IPS DF 6.9 (cell line): ENCODE measurements at places on chromosomes 6 and 20.

GRCh38 chr6:105781248-105781647 lies 304.9 kb upstream of the PRDM1 start:
- H3K4me3 ChIP-seq: no peak overlapping the region
- H3K27me3 ChIP-seq: no peaks in the 10 kb centered on the region
- no peak for DNase-seq
- no peaks in the 10 kb centered on the region; the same call in 1 of the 2 replicates for H3K4me1 ChIP-seq
- no peaks in the 10 kb centered on the region for H3K36me3 ChIP-seq

DNA sequence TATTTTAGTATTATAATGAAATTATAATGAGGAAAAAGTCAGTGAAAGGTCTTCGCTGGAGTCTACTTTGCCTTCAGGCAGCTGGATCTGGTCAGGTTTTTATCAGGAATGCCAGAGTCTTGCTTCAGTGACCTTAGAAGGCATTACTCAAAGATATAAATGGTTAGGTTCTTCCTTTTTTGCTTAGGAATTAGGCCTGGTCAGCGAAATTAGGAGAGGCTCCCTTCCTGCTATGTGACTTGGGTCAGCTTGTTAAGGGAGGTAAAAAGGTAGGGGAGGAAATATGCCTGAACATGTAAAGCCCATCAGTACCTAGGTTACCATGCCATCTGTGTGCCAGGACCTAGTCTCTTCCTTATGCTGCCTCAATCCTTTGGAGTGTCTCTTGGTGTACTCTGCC lies 115.1 kb downstream of the OTOR start:
- H3K36me3 ChIP-seq: no peaks in the 10 kb centered on the region
- no peak for DNase-seq
- H3K4me3 ChIP-seq: no peak overlapping the region
- no peaks in the 10 kb centered on the region for H3K27me3 ChIP-seq
- no peak overlapping the region for H3K27ac ChIP-seq

DNA sequence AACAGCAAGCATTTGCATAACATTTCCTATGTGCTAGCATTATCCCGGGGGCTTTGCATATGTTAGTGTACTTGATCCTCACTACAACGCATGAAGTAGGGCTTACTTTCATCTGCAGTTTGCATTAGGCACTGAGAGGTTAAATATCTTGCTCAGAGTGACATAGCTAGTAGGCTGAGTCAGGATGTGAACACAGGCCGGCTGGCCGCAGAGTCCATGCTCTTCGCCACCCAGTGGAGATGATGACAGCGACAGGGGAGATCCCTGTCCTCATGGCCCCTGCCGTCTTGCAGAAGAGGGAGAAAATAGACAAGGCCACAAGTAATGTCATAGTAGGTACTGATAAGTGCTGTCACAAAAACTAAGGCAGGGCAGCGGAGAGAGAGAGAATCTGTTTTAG lies 46.9 kb downstream of the LYRM4 start:
- DNase-seq: no peak
- H3K27me3 ChIP-seq: no peaks in the 10 kb centered on the region
- H3K36me3 ChIP-seq: no peaks in the 10 kb centered on the region
- H3K27ac ChIP-seq: no peak overlapping the region

DNA sequence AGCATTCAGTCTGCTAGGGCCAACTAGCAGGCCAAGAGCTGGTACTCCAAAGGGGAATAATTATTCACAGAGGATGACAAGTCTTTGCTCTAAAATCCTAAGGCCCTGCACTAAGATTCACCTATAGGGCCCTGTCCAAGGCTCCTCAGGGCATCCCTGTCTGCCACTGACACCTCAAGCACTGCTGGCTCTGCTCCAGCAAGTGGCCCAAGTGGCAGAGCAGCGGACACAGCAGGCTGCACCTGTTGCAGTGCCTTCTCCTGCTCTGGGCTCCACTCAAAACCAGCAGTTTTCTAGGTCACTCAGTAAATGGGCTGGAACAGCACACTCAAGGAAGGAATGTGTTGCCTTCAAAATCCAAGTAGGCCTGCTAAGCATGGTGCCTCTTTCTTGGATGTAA lies 36.4 kb upstream of the SMOC2 start:
- no peaks in the 10 kb centered on the region for H3K36me3 ChIP-seq
- no peak overlapping the region for H3K4me3 ChIP-seq
- H3K4me1 ChIP-seq: no peaks in the 10 kb centered on the region
- no peaks in the 10 kb centered on the region for H3K27me3 ChIP-seq
- no peak overlapping the region for H3K27ac ChIP-seq

GRCh38 chr6:146047371-146047770 lies 18.5 kb downstream of the GRM1 start:
- no peak overlapping the region for H3K4me3 ChIP-seq
- H3K27ac ChIP-seq: no peak overlapping the region
- no peaks in the 10 kb centered on the region for H3K36me3 ChIP-seq
- no peaks in the 10 kb centered on the region for H3K27me3 ChIP-seq
- no peak for DNase-seq

- no peaks in the 10 kb centered on the region for H3K4me1 ChIP-seq
- H3K4me3 ChIP-seq: no peak overlapping the region
- no peak for DNase-seq
- no peak overlapping the region for H3K27ac ChIP-seq
- H3K36me3 ChIP-seq: no peaks in the 10 kb centered on the region
Measured at GRCh38 chr6:160331753-160332152, 16.4 kb upstream of the SLC22A3 start.

DNA sequence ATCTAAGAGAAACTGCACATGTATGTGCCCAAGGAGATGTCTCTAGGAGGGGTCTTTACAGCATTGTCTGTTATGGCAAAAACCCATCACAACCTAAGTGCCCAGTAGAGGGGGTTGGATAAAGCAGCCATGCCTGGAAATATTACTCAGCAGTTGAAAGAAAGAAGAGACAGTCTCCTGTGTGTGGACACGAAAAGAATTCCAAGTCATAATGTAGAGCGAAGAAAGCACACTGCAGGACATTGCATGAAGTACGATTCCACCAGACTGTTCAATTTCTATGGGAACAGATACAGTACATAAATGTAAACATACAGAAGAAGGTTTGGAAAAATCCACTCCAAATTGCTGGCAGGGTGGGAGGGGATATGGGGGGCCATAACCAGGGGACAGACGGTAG lies 7.3 kb upstream of the TGM2 start:
- no peak overlapping the region for H3K4me3 ChIP-seq
- no peaks in the 10 kb centered on the region for H3K27me3 ChIP-seq
- no peaks in the 10 kb centered on the region for H3K36me3 ChIP-seq
- H3K27ac ChIP-seq: no peak overlapping the region
- no peaks in the 10 kb centered on the region for H3K4me1 ChIP-seq
- no peak for DNase-seq

GRCh38 chr20:51697096-51697826 lies 70.9 kb downstream of the ATP9A start:
- H3K27me3 ChIP-seq: no peaks in the 10 kb centered on the region
- H3K36me3 ChIP-seq: no peaks in the 10 kb centered on the region
- no peak overlapping the region for H3K27ac ChIP-seq
- H3K4me3 ChIP-seq: no peak overlapping the region
- H3K4me1 ChIP-seq: peaks cover 2% of the 10 kb centered on the region; the same call in 1 of the 2 replicates

- H3K36me3 ChIP-seq: no peaks in the 10 kb centered on the region
- no peaks in the 10 kb centered on the region for H3K27me3 ChIP-seq
- no peak for DNase-seq
- no peaks in the 10 kb centered on the region for H3K4me1 ChIP-seq
- H3K4me3 ChIP-seq: no peak overlapping the region
Measured at GRCh38 chr20:7850775-7851490, 89.3 kb downstream of the HAO1 start.

DNA sequence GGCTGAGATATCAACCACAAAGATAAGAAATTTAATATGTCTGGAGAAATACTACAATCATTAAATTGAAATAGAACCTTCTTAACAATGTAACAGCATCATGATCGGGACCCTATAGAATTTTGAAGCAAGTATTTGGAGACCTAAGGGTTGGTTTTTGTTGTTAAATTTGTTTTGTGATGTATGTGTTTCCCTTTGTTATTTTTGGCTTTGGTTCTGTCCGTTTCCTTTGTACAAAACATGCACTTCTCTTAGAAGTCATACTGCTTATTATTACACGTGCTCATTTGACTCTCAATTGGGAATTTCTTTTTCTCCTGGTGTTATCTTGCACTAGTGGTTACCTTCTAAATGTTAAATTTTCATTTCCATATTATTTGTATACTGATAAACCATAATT lies 4.0 kb upstream of the PLN start:
- no peak overlapping the region for H3K27ac ChIP-seq
- H3K36me3 ChIP-seq: no peaks in the 10 kb centered on the region
- H3K4me3 ChIP-seq: no peak overlapping the region
- DNase-seq: no peak
- H3K27me3 ChIP-seq: no peaks in the 10 kb centered on the region

- H3K36me3 ChIP-seq: no peaks in the 10 kb centered on the region
- H3K27ac ChIP-seq: no peak overlapping the region
- H3K4me1 ChIP-seq: no peaks in the 10 kb centered on the region
- H3K27me3 ChIP-seq: no peaks in the 10 kb centered on the region
- H3K4me3 ChIP-seq: no peak overlapping the region
- no peak for DNase-seq
Measured at GRCh38 chr20:58008413-58008812, 220.0 kb downstream of the ANKRD60 start.

DNA sequence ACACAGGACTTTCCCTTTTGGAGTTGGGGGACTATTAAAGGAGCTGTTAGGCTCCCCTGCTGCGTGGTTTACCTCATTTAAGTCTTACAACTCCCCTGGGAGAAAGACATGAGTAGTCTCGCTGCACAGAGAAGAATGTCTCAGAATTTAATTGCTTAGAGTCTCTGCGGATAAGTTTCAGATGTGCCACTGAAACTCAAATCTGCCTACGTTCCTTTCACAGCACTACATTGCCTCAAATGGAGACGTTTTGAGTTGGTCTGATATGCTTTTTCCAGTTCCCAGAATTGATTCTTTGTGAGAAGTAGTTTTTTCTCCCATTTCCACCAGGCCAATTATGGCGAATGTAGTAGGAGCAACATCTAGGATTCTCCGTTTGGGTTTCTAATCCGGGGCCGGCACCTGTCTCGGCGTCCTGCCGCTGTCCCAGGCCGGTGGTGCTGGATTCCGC lies 532 bp upstream of the SLC35F1 start:
- no peak for DNase-seq
- H3K36me3 ChIP-seq: no peaks in the 10 kb centered on the region
- peak overlapping the region; percentile 16; the same call in 1 of the 2 replicates for H3K4me3 ChIP-seq
- H3K27me3 ChIP-seq: peaks cover 4% of the 10 kb centered on the region; the same call in 1 of the 2 replicates
- H3K27ac ChIP-seq: no peak overlapping the region

DNA sequence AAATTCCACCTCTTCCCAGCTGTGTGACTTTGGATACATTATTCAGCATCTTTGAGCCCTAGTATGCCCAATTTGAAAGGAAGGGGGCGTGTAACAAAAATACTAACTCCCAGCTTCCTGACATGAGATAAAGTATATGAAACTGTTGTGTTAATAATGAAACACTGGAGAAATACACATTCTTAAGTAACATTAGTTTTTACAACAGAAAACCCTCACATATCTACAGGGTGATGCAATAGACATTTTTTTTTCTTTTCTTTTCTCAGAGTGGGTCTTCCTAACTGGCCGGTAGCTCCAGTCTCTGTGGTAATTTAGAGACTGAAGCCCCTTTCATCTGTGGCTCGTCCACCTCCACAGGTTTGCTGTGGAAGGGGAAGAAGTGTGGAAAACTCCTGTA lies 79.5 kb downstream of the CD83 start:
- no peaks in the 10 kb centered on the region for H3K27me3 ChIP-seq
- H3K4me3 ChIP-seq: no peak overlapping the region
- no peaks in the 10 kb centered on the region; the same call in 1 of the 2 replicates for H3K4me1 ChIP-seq
- H3K27ac ChIP-seq: no peak overlapping the region

DNA sequence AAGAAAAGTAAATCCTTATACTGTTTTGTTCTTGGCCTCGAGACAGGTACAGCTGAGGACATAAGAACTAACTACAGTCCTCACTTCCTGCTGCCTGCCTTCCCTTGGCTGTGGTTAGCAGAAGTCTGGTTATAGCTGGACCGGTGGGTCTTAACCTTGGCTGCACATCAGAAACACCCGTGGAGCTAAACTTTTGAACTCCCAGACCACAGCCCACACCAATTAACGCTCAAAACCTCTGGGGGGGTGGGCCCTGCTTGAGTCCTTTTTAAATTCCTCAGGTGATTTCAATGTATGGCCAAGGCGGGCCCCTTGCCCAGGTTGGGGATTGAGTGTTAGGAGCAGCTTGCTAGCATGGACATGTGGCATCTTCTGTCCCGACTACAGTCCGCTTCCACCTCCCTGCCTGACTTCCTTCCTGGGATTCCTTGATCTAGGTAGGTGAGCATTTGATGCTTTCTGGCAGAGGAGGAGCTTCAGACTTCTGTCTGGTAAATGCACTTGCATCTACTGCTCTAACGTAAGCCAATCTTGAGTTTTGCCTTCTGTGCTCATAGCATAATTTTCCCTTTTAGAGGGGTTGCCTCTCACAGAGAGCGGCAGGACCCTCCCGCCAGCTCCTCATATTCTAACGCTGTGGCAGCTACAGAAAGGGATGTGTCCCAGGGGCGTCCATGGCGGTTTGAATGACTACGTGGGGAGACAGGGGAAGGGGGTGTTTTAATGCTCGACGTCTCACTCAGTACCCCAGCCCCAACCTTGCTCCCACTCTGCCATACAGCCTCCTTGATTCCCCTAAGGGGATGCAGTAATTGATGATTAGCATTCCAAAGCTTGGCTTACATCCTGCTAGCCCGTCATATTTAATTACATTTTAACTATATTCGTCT lies 390.1 kb downstream of the ZFAND3 start:
- H3K36me3 ChIP-seq: no peaks in the 10 kb centered on the region
- H3K27ac ChIP-seq: no peak overlapping the region
- H3K4me3 ChIP-seq: no peak overlapping the region
- H3K27me3 ChIP-seq: no peaks in the 10 kb centered on the region
- H3K4me1 ChIP-seq: 0 out of 2 replicates have a peak, but pooled peaks cover 2% of the 10 kb centered on the region
- no peak for DNase-seq

DNA sequence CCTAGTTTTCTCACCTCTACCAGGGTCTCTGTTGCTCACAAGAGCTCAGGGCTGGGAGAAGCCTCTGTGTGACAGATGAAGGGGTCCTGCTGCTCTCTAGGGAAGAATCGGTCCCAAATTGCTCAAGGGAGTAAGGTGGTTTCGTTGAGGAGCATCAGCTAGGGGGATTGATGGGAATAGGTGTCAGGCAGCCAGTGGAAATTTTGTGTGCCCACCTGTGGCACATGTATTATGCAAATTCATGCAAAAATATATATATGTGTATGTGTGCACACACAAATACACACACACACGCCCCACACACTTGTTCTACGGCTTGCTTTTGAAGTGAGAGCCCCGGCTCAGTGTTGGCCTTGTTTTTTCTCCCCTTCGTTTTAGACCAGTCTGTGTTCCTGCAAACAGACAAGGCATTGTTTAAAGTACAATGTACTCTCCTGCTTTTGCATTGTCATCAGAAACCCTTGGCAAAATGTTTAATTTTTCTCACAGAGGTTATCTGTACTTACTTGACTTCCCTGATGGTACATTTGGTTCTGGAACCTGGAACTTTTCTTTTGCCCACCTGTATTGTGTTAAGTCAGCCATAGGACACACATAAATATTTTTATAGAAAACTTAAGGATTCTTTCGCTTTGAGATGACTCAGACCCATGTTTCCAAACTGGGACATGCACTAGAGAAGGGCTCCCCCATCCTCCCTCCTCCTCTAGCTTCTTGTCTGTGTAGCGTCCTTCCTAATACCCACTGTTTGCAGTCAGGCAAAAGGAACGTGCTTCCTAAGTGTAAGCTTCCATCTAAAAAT lies 26.7 kb downstream of the FOXO3 start:
- peaks cover 6% of the 10 kb centered on the region; the same call in 1 of the 2 replicates for H3K4me1 ChIP-seq
- H3K4me3 ChIP-seq: no peak overlapping the region
- no peak overlapping the region for H3K27ac ChIP-seq
- H3K27me3 ChIP-seq: no peaks in the 10 kb centered on the region

- DNase-seq: no peak
- no peak overlapping the region for H3K27ac ChIP-seq
- no peaks in the 10 kb centered on the region for H3K36me3 ChIP-seq
- H3K4me3 ChIP-seq: no peak overlapping the region
- H3K27me3 ChIP-seq: no peaks in the 10 kb centered on the region
- H3K4me1 ChIP-seq: no peaks in the 10 kb centered on the region
Measured at GRCh38 chr6:39801456-39802251, 9.5 kb downstream of the DAAM2 start.
